Stimulated activated CD4-positive, alpha-beta T cell treated with anti-CD3 and anti-CD28 coated beads, Interleukin-4, amount 100 ng/mL, for 4 hours (primary cell): ENCODE measurements at places on chromosomes 12 and 14.

- no peak for DNase-seq
Observed at GRCh38 chr12:2924019-2924418, 33.3 kb downstream of the TULP3 start.

DNA sequence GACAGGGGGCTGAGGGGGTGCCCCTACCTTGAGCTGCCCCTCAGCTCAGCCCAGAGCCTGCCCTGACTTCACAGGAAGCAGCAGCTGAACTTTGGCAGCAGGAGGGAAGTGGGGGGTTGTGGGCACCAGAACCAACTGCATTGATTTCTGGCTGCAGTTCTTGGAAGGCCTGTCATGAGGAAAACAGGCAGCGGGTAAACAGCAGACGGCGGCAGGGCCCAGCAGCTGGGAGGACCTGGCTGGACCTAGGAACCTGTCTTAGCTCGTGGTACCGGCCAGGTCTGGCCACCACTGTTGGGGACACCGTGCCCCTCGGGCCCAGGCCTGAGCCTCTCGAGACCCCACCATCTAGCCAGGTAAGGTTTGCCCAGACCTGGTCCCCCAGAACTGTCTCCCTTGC, 154.2 kb upstream of the MYL2 start:
- DNase-seq: no peak

GRCh38 chr12:75455839-75456238, 24.7 kb upstream of the GLIPR1 start:
- DNase-seq: no peak

DNA sequence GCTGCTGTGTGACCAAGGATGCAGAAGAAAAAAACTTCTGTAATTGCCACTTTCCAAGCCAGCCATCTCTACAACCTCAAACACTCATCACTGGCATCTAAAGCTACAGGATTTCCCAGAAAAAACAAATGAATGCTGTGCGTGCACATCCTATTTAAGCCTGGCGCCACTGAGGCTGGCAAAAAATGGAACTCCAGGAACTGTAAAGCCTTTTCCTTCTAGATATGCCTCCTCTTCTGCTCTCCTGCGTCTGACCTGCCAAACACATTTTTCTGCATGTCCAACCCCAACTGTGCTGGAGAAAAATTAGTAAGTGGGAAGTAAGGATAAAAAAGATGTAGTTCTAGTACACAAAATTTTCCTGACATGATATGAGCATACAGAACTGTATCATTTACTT, 184.9 kb downstream of the ITPR2 start:
- no peak for DNase-seq

- no peak for DNase-seq
Observed at GRCh38 chr12:126952096-126953007, 1314.6 kb upstream of the TMEM132C start.

DNA sequence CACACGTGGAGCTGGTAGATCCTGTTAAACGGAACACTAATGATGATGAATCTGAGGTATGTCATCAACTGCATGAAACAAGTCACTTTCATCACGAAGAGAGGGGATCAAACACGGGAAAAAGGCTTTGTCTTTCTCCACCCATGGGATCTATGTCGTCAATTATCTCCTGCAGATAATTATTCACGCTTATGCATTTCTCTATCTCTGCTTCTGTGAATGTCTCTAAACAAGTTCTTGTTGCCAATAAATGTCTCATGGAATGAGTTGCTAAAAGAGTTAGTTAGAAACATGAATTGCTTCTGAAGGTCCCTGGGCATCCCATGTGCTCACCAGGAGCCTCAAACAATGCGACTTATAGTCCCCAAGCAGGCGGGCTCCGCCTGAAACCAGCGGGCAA, 1228.2 kb upstream of the TMEM132C start:
- no peak for DNase-seq

- no peak for DNase-seq
Observed at GRCh38 chr14:20723488-20723887, 22.2 kb upstream of the EDDM3A start.

DNA sequence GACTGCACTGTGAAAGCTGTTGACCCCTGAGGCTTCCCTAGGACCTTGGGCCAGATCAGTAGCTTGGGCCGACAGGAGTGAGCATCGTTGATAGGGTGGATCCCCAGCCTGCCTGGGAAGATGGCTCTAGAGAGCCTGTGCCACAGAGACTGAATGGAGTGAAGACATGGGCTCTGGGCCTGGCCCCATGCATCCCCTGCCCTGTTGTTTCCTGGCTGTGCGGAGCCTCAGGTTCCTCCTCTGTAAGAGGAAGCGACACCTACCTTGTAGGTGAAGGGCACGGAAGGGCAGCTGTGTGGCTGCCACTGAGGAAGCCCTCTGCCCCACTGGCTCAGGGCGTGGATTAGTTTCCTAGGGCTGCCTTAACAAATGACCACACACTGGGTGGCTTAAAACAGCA, 23.9 kb downstream of the PLEKHG3 start:
- DNase-seq: no peak

- DNase-seq: no peak
Observed at GRCh38 chr12:44159216-44159615, 323.3 kb downstream of the TMEM117 start.

DNA sequence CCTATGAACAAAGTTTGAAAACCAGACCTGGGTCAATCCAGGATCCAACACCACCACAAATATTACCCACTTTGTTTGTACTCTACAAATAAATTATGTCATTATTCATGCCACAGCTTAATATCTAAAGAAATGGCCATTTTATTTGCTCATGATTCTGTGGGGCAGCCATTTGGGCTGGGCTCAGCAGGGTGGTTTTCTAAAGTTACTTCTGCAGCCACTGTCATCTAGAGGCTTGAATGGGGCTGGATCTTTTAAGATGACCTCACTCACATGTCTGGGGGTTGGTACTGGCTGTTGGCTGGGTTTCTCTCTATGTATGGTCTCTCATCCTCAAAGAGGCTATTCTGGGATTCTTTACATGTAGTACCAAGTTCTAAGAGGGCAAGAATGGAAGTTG, 96.2 kb downstream of the VCPKMT start:
- no peak for DNase-seq

- DNase-seq: no peak
Observed at GRCh38 chr12:32455607-32456071, 56.3 kb downstream of the FGD4 start.

DNA sequence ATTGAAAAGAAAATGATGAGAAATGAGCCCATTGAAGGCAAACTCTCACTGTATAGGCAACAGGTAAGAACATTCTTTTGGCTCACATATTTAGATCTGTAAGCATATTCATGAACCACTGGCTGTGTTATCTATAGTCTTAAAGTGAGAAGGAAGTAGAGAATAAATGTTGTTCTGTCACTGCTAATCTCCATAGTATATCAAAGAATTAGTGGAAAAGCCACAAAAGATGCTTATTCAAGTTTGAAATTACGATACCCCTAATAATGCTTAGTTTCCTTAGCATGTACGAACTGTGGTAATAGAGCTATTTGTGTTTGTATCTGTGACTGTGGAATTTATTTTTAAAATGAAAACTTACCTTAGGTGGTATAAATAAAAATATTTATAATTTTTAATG, 22.8 kb downstream of the IFT81 start:
- no peak for DNase-seq

GRCh38 chr12:115382681-115383080, 698.7 kb upstream of the TBX3 start:
- no peak for DNase-seq

GRCh38 chr12:15982471-15982870, 71.3 kb downstream of the DERA start:
- no peak for DNase-seq

DNA sequence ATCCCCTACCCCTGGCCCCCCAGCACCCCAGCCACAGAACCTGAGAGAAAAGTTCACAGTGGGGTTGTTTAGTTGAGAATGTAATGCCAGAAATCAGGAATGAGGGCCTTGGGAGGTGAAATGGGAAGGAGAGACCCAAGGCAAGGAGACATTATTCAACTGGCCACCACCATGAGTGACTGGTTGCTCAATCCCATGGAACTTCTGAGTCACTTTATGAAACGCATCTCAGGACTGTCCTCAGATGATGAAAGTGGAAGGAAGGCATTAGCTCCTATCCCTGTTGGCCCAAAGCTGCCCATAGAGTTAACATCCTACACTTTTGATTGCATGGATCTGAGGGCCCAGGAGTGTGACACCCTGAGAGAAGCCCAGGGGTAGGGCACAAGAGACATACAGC, 25.4 kb upstream of the TCL1A start:
- no peak for DNase-seq
